KG1 (cell line): ENCODE measurements at places on chromosomes 2 and 18.

DNA sequence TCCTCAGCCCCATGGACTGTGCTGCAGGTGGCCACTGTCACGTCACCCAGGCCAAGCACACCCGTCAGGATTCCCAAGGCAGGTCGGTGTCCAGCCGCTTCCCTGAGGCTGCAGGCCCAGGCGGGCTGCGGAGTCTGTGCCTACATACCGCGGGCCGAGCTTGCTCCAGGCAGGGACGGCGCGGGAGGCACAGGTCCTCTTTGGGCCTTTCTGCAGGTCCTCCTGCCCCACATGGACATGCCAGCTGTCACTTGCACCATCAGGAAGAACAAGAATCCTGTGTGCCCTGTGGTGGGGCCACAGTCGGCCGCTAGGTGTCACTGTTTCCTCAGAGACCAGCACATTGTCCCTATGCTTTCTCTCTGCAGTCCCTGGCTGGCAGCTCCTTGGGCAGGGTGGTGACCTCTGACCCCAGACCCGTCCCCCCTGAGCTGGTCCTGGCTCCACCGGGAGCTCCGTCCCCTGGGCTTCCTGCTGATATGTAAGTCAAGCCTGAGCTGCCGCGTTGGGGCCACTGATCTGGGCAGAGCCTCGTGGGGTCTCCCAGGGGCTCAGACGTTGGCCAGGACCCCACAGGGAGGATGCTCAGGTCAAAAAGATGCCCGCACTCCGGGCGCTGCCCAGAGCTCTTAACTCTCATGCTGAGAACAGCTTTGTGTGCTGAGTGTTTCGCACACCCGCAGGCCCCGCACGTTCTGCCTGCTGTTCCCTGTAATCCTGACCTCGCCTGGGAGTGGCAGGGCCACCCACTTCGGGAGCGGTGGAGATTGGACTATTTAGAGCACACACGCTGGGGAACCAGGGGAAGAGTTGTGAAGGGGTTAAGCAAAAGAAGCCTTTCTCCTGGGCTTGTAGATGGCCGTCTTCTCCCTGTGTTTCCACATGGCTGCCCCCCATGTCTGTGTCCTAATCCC lies 17.3 kb upstream of the AGXT start:
- DNase-seq = peak; percentile 39

- DNase-seq = no peak
Observed at GRCh38 chr2:42421601-42422239, 60.7 kb upstream of the COX7A2L start.

- DNase-seq = no peak
Observed at GRCh38 chr2:24238158-24238557, 63.3 kb downstream of the FAM228A start.

DNA sequence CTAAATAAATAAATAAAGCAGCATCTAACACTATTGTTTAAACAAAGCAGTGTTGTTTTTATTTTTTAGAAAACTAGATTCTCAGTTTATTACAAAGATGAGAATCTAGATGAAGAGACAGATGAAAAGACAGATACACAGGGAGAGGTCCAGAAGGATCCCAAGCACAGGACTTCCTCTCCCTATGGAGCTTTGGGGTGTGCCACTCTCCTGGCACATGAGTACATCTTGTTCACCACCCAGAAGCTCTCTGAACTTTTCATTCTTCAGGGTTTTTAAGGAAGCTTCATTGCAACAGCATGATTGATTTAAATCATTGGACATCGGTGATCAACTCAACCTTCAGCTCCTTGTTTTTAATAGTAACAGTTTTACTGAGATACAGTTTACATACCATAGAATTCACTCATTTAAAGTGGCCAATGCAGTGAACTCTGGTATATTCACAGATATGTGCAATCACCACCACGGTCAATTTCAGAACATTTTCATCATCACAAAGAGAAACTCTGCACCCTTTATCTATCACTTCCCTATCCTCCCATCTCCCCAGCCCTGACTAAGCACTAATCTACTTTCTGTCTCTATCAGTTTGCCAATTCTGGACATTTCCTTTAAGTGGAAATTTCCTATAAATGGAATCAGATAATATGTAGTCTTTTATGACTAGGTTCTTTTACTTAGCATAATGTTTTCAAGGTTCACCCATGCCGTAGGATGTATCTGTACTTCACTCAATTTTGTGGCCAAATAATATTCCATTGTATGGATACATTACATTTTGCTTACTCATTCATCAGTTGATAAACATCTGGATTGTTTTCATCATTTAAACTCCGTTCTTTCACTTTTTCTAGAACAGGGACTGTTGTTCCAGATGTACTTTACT lies 62.3 kb upstream of the ZFP36L2 start:
- DNase-seq = no peak

DNA sequence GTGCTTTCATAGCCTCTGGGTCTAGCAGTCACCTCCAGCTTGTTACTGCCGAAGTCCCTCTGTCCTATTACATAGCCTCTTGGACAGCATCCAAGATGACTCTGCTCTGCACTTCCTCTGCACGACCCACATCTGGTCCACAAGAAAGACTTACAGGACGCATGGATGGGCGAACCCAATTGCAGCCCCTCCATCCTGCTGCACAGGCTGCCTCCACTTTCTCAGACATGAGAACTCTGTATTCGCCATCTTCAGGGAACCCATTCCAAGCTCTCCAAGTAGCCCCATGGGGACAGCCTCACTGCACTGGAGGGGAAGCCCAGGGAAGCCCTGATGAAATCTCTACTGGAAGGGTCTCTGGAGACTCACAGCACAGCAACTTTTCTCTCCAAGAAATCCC lies 172.1 kb downstream of the GFPT1 start:
- no peak for DNase-seq

- no peak for DNase-seq
Observed at GRCh38 chr2:85185431-85185940, 52.3 kb downstream of the TCF7L1 start.

- DNase-seq = no peak
Observed at GRCh38 chr2:21415234-21415633, 291.5 kb downstream of the TDRD15 start.

- peak; percentile 49 for DNase-seq
Observed at GRCh38 chr2:184598002-184598315, 370 bp upstream of the ZNF804A start.

DNA sequence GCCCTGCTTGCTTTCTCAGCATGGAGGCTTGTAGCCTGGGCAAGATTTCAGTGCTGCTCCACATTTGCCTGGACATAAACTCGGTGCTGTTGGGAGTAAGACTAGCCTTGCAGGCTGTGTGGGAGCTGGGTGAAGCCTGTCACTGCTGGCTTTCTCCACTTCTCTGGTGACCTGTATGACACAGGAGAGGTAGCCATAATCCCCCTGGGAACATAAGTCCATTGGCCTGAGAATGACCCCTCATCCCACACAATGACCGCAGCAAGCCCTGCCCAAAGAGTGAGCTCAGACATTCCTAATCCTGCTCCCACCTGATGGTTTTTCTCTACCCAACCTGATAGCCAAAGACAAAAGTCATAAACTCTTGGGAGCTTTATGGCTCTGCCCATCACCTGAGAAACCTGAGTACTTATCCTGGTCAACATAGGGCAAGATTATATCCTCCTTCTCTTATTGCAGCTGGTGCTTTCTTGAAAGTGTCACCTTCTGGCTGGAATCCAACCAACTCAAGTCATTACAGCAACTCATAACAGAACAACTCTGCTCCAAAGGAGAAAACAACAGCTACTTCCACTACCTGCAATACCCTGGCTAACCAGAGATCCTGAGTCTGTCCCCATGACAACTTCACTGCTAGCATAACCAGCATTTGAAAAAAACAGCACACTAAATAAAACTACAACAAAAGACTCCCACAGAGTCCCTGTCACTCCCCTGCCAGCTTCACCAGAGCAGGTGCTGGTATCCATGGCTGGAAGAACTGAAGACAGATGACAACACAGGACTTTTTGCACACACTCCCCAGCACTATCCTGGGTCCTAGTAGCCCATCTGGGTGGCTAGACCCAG lies 834.4 kb upstream of the DDX18 start:
- DNase-seq = no peak

DNA sequence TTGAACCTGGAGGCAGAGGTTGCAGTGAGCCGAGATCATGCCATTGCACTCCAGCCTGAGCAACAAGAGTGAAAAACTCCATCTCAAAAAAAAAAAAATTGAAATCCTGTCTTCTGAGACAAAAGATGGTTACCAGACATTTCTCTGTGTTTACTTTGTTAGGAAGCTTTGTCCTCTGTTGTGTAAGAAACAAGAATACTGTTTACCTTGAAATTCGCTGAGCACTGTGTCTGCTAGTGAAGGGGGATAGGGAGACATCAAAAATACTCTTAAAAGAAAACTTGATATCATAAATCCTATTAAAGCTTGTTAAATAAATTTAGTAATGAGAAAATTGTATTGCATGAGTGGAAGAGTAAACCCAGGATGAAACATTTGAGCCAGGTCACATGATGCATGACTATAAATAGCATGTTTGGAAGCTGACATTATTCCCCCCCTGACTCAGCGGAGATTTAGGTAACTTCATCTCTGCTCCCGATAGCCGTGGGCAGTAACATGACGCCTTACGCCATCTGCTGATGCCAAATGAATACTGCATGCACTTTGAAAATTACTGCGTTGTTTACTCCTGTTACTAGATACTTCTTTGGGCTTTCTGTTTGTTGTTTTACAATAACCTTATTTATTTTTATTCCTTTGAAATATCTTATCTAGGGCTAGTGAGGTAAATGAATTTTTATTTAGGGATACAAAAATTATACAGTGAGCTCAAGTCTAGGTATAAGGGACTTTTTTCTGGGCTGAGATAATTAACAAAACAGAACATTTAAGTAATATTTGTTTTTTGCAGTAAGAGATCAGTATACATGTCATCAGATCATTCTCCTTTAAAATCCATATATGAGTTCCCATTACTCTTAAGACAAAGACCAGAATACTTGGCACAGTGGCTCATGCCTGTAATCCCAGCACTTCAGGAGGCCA lies 134.9 kb downstream of the MAP3K20 start:
- peak; percentile 5 for DNase-seq

DNA sequence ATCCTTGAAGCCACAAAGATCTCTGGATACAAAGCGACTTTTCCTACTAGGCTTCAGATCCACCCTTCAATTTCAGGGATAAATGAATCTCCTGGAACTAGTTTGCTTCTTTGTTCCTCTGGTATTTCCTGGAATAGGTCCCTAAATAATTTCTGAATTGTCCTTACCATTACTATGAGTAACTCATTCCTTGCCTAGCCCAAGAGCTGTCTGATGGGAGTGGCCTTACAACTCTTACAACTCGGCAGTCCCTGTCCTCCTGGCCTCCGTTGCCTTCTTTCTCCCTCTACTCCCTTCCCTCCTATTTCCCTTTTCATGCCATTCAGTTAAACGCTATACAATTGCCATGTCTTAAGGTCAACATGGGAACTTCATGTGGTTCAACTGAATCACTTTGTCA lies 98.2 kb upstream of the FHL2 start:
- no peak for DNase-seq

DNA sequence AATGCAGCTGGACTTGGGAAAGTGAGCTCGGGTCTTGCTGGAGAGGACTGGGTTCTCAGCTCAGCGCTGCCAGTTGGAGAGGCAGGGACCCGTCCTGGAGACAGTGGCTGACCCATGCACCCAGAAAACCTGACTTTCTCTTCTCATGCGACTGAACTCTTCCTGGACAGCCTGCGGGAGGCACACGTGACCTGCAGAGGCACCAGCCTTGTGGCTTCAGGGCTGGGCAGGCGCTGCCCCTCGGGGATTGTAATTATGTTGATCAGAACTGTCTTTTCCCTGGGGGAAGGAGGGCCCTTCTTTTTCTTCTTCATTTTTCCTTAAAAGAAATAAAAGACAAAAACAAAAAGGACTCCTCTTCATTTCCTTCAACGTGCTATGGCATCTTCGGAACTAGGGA lies 198.1 kb downstream of the VAPA start:
- DNase-seq = no peak

DNA sequence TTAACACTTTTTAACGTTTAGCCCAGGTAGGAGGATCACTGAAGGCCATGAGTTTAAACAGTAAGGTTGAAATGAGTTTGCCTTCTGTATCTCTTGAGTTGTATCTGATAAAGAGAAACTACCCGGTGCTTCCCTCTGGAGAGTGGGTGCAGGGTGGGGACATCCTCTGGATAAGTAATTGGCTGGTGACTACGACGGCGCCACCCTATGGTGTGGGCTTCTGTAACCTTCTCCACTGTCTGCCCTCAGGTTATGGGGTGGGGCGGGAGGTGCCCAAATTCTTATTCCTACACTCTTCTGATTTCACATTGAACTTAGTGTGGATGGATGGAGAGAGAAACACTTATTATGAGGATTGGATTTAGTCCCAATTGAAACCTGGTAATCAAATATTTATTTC lies 68.8 kb downstream of the LDLRAD4 start:
- no peak for DNase-seq

GRCh38 chr18:9869715-9870430 lies 15.9 kb upstream of the TXNDC2 start:
- DNase-seq = no peak

- DNase-seq = no peak
Observed at GRCh38 chr2:178177066-178177679, 17.1 kb upstream of the OSBPL6 start.

- no peak for DNase-seq
Observed at GRCh38 chr2:180985771-180986395, 5.5 kb downstream of the UBE2E3 start.

DNA sequence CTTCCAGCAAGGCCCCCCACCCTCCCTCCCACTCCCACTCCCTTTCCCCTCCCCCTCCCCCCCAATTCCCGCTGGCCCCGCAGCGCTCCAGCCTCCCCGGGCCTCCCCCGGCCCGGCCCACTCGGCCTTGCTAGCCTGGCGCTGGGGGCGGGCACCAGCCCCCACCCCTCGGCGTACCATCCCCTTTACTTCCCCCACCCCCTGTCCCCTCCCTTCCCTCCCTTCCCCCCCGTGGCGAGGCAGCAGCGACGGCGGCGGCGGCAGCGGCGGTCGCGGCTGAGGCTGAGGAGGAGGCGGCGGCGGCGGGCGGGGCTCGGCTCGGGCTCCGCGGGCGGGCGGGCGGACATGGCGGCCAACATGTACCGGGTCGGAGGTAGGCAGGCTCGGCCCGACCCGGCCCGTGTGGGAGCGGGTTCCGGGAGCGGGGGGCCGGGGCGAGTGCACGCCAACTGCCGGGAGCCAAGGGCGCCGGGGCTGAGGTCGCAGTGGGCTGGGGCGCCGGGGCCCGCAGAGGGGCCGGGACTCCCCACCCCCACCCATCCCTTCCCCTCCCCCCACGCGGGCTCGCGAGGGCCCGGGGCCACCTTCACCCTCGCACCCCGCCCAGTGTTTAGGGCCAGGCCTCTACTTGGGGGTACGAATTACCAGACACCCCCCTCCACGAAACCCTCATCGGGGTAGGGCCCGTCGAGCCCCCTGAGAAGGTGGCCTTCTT lies at the start of gene MTA3:
TSS of gene MTA3 (plus strand) at position 232 of the 715 bp plus-strand sequence. CDS start at position 346, 114 bp downstream.
- no peak for DNase-seq

DNA sequence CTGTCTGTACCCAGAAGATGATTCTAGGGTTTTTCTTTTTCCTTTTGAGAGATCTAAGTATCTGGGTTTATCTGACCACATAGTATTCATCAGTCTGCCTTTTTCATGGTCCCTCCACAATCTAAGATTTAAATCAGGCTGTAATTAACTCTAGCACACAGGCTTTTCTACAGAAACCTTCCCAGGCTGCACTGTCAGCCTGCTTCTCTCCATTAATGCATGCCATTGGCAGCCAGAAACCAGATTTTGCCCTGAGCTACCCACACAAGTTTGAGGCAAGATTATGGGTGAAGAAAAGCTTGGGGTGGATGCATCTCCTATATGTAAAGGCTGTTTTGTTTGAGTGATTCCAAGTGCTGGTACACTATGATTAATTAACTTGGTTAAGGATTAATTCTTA lies 45.7 kb upstream of the EML4 start:
- no peak for DNase-seq

GRCh38 chr2:121179467-121179866 lies 105.5 kb downstream of the TFCP2L1 start:
- no peak for DNase-seq
